ENCODE measurements at places on chromosomes 16 and 17.
A peak's percentile ranks its signal among the peaks of the same experiment; 100 is the strongest.

DNA sequence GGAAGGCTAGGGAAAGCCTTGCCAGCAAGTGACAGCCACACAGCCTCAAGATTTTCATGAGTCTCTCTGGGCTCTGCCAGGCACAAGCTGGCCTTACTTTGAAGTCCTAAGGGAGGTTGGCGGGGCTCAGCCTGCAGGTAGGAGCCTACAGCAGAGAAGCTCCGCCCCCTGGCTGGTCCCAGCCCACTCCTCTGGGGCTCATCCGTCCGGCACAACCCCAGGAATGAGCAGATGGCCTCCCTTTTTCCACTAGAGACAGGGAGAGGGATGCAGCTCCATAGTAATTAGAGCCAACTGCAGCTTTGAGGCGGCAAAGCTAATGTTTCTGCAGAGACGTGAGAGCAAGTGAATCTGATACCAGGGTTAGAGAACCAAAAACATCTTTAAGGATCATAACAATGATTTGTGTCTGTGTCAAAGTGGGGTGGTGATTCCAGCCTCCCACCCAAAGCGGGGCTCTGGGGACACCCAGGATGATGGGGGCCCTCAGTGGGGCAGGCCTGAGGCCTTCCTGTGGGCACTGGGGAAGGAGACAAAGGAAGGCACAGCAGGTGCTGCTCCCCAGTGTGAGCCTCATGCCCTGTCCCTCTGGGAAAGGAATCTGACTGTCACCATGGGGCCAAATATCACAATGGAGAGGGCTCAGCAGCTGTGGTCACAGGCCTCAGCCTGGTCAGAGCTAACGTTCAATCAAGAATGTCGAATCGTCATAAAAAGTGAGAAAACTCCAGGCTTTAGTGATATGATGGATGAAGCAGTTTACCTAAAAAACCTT is 61.5 kb downstream of the RBFOX3 start:
- DNase-seq, result no peak

DNA sequence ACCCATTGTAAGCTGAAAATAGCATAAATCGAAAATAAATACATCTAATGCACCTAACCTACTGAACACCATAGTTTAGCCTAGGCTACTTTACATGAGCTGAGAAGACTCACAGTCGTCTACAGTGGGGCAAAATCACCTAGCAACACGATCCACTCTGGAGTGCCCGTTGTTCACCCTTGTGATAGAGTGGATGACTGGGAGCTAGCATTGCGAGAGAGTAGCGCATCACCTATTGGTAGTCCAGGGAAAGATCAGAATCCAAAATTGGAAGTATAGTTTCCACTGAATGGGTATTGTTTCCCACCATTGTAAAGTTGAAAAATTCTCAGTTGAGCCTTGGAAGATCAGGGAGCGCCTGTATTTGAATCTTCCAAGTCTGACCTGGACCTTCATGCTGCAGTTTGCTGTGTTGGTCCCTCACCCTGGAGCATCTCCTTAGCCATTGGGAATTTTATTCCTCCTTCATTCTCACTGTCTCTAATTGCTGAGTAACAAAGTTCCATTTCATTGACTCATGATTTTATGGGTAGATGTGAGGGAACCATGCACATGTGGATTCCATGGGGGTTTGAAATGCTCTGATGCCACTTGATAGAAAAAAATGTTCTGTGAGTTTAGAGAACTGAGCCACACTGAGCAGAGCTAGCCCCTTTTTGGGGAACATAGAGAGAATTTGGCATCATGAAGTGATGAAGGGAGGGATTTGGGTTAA is 19.6 kb downstream of the AKAP1 start:
- DNase-seq, result no peak

GRCh38 chr16:87199901-87200300 is 117.3 kb downstream of the C16orf95 start:
- no peak for DNase-seq

DNA sequence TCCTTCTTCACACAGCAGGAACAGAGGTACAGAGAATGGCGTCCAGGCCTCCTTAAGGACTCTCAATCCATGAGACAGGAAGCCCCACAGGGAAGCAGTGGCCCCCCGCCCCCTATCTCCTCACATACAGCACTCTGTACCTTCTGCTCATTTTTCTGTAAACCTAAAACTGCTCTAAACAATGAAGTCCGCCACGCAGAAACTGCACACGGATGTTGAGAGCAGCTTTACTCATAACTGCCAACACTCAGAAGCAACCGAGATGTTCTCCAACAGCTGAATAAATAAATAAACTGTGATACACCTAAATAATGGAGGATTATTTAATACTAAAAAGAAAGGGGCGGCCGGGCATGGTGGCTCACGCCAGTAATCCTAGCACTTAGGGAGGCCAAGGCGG is 9.9 kb downstream of the TBC1D16 start:
- DNase-seq, result no peak

DNA sequence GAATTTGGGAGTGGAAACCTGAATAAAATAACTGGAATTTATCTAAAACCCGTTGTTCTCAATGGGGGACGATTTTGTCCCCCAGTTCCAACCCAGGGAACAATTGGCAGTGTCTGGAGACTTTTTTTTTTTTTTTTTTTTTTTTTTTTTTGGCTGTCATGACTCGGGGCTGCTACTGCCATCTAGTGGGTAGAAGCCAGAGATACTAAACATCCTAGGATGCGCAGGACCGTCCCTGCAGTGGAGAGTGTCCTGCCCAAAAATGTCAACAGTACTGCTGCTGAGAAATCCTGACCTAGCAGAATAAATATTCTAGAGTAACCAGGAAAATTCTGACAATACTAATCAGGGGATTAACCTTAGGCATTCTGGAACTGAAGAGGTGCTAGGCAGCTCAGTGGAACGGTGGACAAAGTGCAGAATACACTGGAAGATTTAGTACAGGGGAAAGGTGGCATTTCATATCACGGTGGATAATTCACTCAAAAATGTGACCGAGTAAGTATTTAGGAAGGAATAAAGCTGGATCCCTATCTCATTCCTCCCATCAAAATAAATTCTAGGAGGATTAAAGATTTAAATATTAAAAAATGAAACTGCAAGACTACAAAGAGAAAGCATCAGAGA is 107.6 kb downstream of the SPECC1 start:
- DNase-seq, result no peak

GRCh38 chr16:2839650-2840450 is 9.7 kb downstream of the ZG16B start:
- no peak for DNase-seq

DNA sequence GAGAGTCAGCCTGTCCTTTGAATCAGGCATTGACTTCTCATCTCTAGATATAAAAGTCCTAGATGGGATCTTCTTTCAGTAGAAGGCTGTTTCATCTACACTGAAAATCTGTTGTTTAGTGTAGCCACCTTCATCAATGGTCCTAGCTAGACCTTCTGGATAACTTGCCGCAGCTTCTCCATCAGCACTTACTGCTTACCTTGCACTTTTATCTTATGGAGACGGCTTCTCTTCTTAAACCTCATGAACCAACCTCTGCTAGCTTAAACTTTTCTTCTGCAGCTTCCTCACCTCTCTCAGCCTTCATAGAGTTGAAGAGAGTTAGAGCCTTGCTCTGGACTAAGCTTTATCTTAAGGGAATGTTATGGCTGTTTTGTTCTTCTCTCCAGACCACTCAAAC is 5.4 kb upstream of the MMP2 start:
- no peak for DNase-seq

- peak; percentile 70 for DNase-seq
Measured at GRCh38 chr17:32755045-32755805, 121.7 kb downstream of the MYO1D start.

DNA sequence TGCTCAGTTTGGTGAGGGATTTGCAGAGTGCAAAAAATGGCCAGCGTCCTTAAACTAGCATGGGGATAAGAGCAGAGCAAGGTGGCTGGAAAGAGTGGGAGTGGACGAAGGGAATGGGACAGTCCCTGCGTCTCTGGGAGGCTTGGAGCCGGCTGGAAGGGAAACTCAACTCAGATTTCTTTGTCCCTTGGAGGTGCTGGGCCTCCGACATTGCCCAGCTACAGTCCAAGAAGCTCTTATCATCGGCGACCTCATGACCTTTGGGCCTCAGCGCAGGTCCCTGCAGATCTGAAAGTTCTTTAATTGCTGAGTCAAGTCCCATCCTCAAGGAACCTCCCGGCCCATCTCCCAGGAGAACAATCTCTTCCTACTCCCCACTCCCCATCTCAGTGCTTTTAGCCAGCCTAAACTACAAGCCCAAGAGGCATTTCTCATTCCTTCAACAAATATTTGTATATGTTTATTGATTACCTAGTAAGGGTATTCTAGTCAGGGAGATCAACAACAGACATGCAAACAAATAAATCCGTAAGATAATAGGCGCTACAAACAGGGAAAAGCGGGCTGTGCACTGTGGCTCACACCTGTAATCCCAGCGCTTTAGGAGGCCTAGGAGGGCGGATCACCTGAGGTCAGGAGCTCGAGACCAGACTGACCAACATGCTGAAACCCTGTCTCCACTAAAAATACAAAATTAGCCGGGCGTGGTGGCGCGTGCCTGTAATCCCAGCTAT is 985 bp upstream of the TMEM107 start:
- DNase-seq, result no peak

DNA sequence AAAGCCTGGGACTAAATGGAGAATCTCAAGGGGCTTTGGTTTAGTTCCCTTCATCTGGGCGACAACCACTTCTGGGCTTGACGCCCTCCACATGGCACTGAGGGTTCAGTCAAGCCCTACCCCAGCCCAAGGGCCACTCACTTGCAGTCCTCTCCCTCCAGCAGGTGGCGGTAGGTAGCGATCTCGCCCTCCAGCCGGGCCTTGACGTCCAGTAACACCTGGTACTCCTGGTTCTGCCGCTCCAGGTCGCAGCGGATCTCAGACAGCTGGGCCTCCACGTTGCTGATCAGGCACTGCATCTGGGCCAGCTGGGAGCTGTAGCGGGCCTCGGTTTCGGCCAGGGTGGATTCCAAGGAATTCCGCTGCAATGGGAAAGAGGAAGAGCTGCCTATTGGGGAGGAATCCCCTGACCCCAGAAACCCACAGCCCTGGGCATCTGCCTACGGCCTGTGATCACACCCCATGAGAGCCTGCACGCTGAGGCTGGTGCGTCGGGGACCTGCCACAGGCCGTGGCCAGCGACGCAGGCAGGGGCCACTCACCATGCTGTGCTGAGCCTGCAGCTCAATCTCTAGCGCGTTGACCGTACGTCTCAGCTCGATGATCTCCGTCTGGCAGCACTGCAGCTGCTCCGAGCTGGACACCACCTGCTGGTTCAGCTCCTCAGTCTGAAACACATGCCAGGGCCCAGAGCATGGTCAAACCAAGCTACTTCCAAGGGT is 2.7 kb downstream of the KRT36 start:
- DNase-seq, result no peak

GRCh38 chr16:14523632-14524031 is 106.4 kb downstream of the PARN start:
- DNase-seq, result no peak

DNA sequence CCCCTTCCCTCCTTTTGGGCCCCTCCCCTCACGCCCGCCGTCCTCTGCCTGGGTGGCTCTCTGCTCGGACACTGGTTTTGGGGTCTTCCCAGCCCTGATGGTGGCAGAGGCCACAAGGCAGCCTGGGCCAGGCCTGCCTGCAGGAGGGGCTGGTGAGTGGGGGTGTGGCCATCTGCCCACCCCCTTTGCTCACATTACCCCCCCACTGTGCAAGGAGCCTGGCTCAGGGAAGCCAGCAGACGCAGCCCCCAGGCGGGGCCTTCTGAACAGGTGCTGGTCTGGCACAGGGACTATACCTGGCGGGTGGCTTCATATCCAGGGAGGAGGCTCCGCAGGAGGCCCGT is 10.7 kb upstream of the ZFPM1 start:
- no peak for DNase-seq

DNA sequence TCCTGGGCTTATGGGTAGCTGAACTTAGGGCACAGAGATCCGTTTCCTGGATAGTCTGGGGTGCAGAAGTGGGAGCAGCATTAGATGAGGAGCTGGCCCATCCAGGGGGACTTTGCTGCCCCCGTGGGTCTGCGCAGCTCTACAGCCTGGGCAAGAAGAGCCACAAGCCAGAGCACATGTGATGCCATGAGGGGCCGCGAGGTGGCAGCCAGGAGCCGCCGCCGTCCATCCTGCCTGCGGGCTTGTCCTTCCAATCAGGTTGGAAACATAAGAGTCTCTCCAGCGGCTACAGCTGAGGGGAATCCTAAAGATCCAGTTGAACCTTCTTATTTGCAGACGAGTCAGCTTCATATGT is 21.9 kb downstream of the C1QTNF1 start:
- no peak for DNase-seq

GRCh38 chr17:40960144-40960543 is 6.6 kb downstream of the KRT39 start:
- no peak for DNase-seq

DNA sequence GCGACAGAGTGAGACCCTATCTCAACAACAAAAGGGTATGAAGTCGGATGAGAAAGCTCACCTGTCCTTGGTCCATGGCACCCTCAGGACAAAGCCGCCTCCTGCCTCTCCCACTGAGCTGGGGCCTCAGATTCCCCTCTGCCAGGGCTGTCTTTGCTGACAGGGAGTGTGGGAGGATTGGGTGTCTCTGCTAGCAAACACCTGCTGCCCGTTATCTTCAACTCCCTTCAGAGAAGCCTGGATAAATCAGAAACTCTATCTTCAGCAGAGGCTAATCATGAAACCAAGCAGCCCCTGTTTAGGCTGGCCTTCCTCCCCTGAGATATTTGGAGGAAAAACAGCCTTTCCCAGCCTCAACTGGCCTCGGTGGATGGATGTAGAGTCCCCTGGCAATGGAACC is 36.3 kb upstream of the CDH1 start:
- no peak for DNase-seq

DNA sequence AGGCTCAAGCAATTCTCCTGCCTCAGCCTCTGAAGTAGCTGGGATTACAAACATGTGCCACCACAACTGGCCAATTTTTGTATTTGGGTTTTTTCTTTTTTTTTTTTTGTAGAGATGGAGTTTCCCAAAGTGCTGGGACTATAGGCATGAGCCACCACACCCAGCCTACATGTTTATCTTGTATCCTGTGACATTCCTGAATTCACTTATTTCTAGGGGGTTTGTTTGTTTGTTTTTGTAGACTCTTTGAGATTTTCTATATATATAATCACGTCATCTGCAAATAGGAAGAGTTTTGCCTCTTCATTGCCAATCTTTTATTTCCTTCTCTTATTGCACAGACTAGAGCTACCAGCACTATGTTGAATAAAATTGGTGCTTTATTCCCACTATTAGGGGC is 29.1 kb downstream of the PRAC1 start:
- DNase-seq, result no peak
